Neural crest cell (in vitro differentiated cells): ENCODE measurements at places on chromosomes 5 and 9. TPM values are rescaled to one million over a fixed set of nuclear protein-coding genes. Genes with fewer than 3 reads are reported as not detected.

DNA sequence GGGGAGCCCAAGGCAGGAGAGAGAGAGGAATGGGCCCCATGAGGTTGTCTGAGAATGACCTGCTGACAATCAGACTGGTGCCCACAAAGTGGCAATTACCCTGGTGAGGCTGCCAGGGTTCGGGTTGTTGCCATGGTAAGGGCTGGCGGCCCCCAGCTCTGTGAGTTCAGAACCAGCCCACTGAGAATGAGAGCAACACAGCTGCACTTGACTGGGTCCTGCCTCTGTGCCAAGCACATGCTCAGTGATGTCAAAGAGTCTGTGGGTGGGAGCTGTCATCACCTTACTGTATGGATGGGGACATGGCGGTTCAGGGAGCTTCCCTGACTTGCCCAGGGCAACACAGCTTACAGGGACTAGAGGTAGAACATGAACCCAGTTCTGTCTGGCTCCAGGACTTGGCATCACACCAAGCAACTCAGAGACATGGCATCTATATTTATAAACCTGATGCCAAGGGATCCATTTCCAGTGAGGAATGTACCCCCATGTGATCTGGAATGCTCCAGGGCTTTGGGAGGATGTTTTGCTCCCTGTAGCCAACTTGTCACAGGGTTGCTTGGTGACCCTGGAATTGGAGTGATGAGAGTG is 38.2 kb upstream of the TEX48 start:
- H3K4me3 ChIP-seq: no peak overlapping the region
- H3K36me3 ChIP-seq: no peaks in the 10 kb centered on the region
- peaks cover 58% of the 10 kb centered on the region for H3K27me3 ChIP-seq
- H3K4me1 ChIP-seq: peaks cover 6% of the 10 kb centered on the region
- no peak for DNase-seq

Gene LECT2
- not detected in 2 replicates for total RNA-seq

- H3K27me3 ChIP-seq: peaks cover 33% of the 10 kb centered on the region
- H3K4me1 ChIP-seq: peaks cover 43% of the 10 kb centered on the region
- H3K4me3 ChIP-seq: peak overlapping the region; percentile 78
- peaks cover 4% of the 10 kb centered on the region for H3K36me3 ChIP-seq
Measured at GRCh38 chr9:137299203-137299565, 2.9 kb downstream of the NRARP start.

- no peak overlapping the region for H3K4me3 ChIP-seq
- no peaks in the 10 kb centered on the region for H3K27me3 ChIP-seq
- no peaks in the 10 kb centered on the region for H3K36me3 ChIP-seq
- no peak for DNase-seq
- H3K4me1 ChIP-seq: peaks cover 4% of the 10 kb centered on the region
- H3K27ac ChIP-seq: peak overlapping the region; percentile 15
Measured at GRCh38 chr5:133531178-133531577, 81.2 kb downstream of the FSTL4 start.

Gene ZSWIM6
- 33.8 and 34.3 TPM in 2 replicates for total RNA-seq

GRCh38 chr5:52786391-52786790 is 1.3 kb upstream of the ITGA1 start:
- H3K4me3 ChIP-seq: peak overlapping the region; percentile 33
- H3K27me3 ChIP-seq: peaks cover 37% of the 10 kb centered on the region
- H3K36me3 ChIP-seq: no peaks in the 10 kb centered on the region
- H3K27ac ChIP-seq: no peak overlapping the region

DNA sequence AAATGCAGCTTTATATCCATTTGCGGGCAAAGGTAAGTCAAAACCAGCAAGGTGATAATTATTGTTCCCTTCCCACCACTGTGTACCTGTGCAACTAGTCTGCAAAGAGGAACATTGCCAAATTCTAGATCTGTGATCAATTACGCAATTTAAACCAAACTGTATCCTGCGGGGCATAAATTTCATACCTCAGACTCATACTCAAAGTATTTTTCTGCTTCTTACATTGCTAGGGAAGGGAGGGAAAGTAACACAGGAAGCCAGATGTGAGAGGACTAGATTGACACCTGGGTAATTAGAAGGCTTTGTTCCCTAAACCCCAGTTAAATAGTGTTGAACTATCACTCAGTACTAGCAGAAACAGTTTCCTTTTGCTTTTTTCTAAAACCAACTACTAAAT is 240.2 kb upstream of the ZNF608 start:
- peaks cover 16% of the 10 kb centered on the region for H3K4me1 ChIP-seq
- no peaks in the 10 kb centered on the region for H3K27me3 ChIP-seq
- H3K36me3 ChIP-seq: peaks cover 28% of the 10 kb centered on the region
- DNase-seq: no peak
- H3K4me3 ChIP-seq: no peak overlapping the region

DNA sequence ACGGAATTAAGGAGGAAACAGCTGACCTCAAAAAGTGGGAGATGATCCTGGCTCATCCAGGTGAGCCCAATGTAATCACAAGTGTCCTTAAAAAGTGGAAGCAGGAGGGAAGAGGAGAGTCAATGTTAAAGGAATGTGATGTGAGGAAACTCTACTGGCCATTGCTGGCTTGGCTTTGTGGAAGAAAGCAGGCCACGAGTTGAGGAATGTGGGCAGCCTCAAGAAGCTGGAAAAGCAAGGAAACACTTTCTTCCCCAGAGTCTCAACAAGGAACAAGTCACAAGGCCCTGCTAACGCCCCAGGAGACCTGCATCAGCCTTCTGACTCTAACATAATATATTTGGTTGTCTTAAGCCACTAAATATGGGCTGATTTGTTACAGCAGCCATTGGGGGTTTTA is 252.8 kb downstream of the PSAT1 start:
- no peak overlapping the region for H3K27ac ChIP-seq
- H3K27me3 ChIP-seq: no peaks in the 10 kb centered on the region

GRCh38 chr5:168667301-168667840 is 88.2 kb upstream of the PANK3 start:
- H3K36me3 ChIP-seq: no peaks in the 10 kb centered on the region
- no peaks in the 10 kb centered on the region for H3K4me1 ChIP-seq
- H3K27ac ChIP-seq: no peak overlapping the region
- DNase-seq: no peak

- H3K36me3 ChIP-seq: no peaks in the 10 kb centered on the region
- H3K27me3 ChIP-seq: no peaks in the 10 kb centered on the region
- no peaks in the 10 kb centered on the region for H3K4me1 ChIP-seq
- DNase-seq: no peak
Measured at GRCh38 chr9:86732514-86733171, 214.7 kb downstream of the GAS1 start.

DNA sequence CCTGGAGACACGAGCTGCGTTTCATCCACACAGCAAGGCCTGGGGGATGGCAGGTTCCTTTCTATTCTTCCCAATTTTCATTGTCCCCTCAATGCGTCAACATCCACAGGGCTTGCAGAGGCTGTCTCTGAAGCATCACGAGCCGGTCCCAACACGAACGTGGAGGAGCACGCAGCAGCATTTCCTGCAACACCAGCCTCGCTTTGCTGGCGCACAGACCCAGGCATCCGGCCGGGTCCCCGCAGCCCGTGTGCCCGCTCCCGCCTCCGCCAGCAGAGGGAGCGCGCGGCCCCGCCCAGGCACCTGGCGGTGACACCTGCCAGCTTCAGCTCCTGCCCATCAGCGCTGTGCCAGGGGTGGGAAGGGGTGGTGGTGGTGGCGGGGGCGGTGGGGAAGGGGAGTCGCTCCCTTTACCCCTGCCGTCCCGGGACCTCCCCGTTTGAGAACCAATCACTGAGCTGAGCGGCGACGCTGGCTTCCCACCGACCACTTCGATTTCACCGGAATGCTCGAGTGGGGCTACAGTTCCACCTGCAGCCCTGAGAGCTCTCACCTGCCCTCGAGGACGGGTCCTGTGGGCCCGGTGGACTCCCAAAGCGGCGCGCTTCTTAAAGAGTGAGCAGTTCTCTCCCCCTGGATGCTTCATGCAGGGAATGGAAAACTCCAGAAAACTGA is 464.5 kb downstream of the ICE1 start:
- no peak overlapping the region for H3K4me3 ChIP-seq
- no peaks in the 10 kb centered on the region for H3K4me1 ChIP-seq
- no peak overlapping the region for H3K27ac ChIP-seq

GRCh38 chr9:4062966-4063365 is 236.9 kb downstream of the GLIS3 start:
- peaks cover 12% of the 10 kb centered on the region for H3K36me3 ChIP-seq
- H3K4me3 ChIP-seq: no peak overlapping the region
- DNase-seq: no peak
- peaks cover 10% of the 10 kb centered on the region for H3K4me1 ChIP-seq
- H3K27ac ChIP-seq: no peak overlapping the region
- no peaks in the 10 kb centered on the region for H3K27me3 ChIP-seq

- no peak for DNase-seq
- H3K27me3 ChIP-seq: no peaks in the 10 kb centered on the region
- peaks cover 8% of the 10 kb centered on the region for H3K36me3 ChIP-seq
- H3K4me3 ChIP-seq: no peak overlapping the region
- H3K4me1 ChIP-seq: peaks cover 4% of the 10 kb centered on the region
- H3K27ac ChIP-seq: no peak overlapping the region
Measured at GRCh38 chr5:61030163-61030482, 85.1 kb downstream of the NDUFAF2 start.

- no peaks in the 10 kb centered on the region for H3K27me3 ChIP-seq
- DNase-seq: no peak
- no peak overlapping the region for H3K27ac ChIP-seq
- H3K36me3 ChIP-seq: no peaks in the 10 kb centered on the region
- no peak overlapping the region for H3K4me3 ChIP-seq
Measured at GRCh38 chr5:144581044-144581443, 410.4 kb downstream of the KCTD16 start.

- H3K4me1 ChIP-seq: no peaks in the 10 kb centered on the region
- no peak overlapping the region for H3K4me3 ChIP-seq
- no peak overlapping the region for H3K27ac ChIP-seq
- H3K36me3 ChIP-seq: no peaks in the 10 kb centered on the region
- peaks cover 4% of the 10 kb centered on the region for H3K27me3 ChIP-seq
Measured at GRCh38 chr9:95696701-95697100, 178.8 kb upstream of the ERCC6L2 start.

DNA sequence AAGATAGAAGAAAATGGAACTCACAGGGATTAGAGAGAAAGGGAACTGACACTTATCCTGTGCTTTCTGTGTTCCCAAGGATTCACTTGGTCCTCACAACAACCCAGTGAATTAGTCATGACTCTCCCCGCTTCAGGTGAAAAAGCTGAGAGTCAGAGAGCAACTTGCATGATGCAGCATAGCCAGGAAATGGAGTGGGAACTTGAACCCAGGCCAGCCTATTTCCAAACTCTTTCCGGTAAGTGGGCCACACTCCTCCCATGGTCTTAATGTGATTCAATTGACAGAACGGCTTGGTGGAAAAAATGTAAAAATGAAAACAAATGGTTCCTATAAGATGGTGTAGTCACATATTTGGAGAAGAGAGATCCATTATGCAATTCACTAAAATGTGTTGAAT is 45.9 kb upstream of the CEMIP2 start:
- H3K27ac ChIP-seq: peak overlapping the region; percentile 19
- H3K4me3 ChIP-seq: no peak overlapping the region
- H3K4me1 ChIP-seq: peaks cover 8% of the 10 kb centered on the region

GRCh38 chr9:123608104-123608503 is 252.1 kb downstream of the CRB2 start:
- no peaks in the 10 kb centered on the region for H3K27me3 ChIP-seq
- no peaks in the 10 kb centered on the region for H3K36me3 ChIP-seq
- DNase-seq: no peak
- no peaks in the 10 kb centered on the region for H3K4me1 ChIP-seq
- no peak overlapping the region for H3K4me3 ChIP-seq

- DNase-seq: no peak
- no peaks in the 10 kb centered on the region for H3K27me3 ChIP-seq
- no peak overlapping the region for H3K4me3 ChIP-seq
- H3K4me1 ChIP-seq: peaks cover 21% of the 10 kb centered on the region
- H3K27ac ChIP-seq: no peak overlapping the region
- H3K36me3 ChIP-seq: no peaks in the 10 kb centered on the region
Measured at GRCh38 chr5:131538177-131538593, 96.8 kb downstream of the RAPGEF6 start.

- no peak for DNase-seq
- peaks cover 33% of the 10 kb centered on the region for H3K36me3 ChIP-seq
- H3K27ac ChIP-seq: peak overlapping the region; percentile 100
- no peaks in the 10 kb centered on the region for H3K27me3 ChIP-seq
- H3K4me3 ChIP-seq: peak overlapping the region; percentile 93
- peaks cover 54% of the 10 kb centered on the region for H3K4me1 ChIP-seq
Measured at GRCh38 chr5:82277613-82277986, 554 bp downstream of the RPS23 start.

DNA sequence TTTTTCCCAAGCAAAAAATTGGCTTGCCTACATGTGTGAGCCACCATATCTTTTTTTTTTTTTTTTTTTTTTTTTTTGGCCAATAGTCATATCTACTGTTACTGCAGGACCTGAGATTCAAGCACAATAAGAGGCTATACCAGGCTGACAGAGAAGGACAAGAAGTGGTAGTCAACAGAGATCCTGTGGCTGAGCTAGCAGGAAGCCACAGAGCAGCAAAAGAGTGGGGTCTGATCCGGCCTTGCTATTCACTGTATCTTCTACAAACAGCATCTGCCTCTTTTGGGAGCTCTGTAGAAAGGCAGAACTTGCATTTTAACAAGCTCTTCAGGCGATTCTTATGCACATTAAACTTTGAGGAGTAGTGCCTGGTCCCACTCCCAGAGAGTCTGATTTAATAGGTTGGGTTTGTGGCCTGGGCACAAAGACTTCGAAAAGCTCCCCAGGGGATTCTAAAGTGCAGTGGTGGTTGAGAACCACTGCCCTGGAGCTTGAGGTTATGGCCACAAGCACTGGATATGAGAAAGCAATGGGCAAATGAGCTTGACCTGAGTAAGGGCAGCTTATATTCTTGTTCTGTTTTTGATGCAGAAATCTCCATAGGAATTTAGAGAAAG is 162.8 kb downstream of the PIK3R1 start:
- H3K4me3 ChIP-seq: no peak overlapping the region
- H3K36me3 ChIP-seq: no peaks in the 10 kb centered on the region
- H3K4me1 ChIP-seq: peaks cover 4% of the 10 kb centered on the region
- H3K27me3 ChIP-seq: no peaks in the 10 kb centered on the region
- H3K27ac ChIP-seq: no peak overlapping the region
- no peak for DNase-seq

DNA sequence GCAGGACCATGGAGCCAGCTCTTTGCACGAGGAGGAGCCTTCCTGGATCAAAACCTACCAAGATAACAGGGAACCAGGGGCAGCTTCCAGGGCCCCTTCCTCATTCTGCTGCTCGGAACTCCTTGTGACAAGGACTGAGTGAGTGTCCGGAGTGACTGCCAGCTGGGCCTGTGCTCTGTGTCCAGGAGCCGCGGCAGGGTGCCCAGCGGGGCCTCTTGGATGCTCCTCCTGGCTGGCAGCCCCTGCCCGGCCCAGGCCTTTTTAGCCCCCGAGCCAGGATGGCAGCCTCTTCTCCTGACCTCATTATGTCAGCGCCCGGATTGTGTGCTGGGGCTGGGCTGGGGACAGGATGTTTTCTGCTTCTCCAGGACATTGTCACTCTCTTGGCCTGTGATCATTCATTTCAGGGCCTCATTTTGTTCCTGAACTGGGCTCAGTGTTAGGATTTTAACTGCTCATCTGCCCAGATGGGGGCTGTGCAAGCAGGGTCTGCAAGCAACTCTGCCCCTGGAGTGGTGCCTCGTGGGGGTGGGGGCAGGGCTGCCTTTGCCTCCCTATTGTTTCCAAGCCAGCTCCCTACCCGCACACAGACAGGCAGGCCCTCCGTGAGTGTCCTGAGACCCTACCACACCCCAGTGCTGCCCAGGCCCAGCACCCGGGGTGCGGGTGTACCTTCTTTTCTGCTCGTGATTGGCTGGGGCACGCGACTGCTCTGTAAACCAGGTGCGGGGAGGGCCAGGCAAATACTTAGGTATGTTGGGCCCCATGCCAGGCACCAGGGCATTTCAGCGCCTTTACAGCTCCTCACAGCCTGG is 161.6 kb downstream of the COL23A1 start:
- H3K27ac ChIP-seq: peak overlapping the region; percentile 64
- H3K4me3 ChIP-seq: no peak overlapping the region
- no peaks in the 10 kb centered on the region for H3K27me3 ChIP-seq

Gene ADAMTS16
- total RNA-seq: 0.23 and 1.7 TPM in 2 replicates

- H3K27me3 ChIP-seq: peaks cover 7% of the 10 kb centered on the region
- H3K4me1 ChIP-seq: no peaks in the 10 kb centered on the region
- H3K27ac ChIP-seq: no peak overlapping the region
Measured at GRCh38 chr5:7218141-7218540, 177.8 kb upstream of the ADCY2 start.
